ENCODE measurements at places on chromosomes 1 and 21. TPM values are rescaled to one million over a fixed set of nuclear protein-coding genes. Genes with fewer than 3 reads are reported as not detected.

The NPR1 gene
- total RNA-seq, result 4.3 TPM

The ECM1 gene
- total RNA-seq, result 4.6 TPM

The NLRP3 gene
- total RNA-seq, result 0.31 TPM

The UAP1 gene
- 128 TPM for total RNA-seq

The FUBP1 gene
- 141 TPM for total RNA-seq

The USH2A gene
- 2.5 TPM for total RNA-seq

The SLC22A15 gene
- total RNA-seq, result 9.4 TPM

The GPR157 gene
- total RNA-seq, result 8.8 TPM

The CACHD1 gene
- 8.3 TPM for total RNA-seq

The SLAMF6 gene
- 0.68 TPM for total RNA-seq

The ZBTB8A gene
- total RNA-seq, result 10.6 TPM

The FCRLB gene
- 0.68 TPM for total RNA-seq

The MPL gene
- 0.56 TPM for total RNA-seq

The ZMYND12 gene
- 40.7 TPM for total RNA-seq

The ERI3 gene
- 104 TPM for total RNA-seq

The ANGPTL1 gene
- 5.0 TPM for total RNA-seq

The HTR6 gene
- 0.55 TPM for total RNA-seq

The DYNLT4 gene
- total RNA-seq, result 3.2 TPM

The LCE3E gene
- not detected for total RNA-seq

The FMO5 gene
- 6.4 TPM for total RNA-seq

The FCER1A gene
- total RNA-seq, result not detected

The LCE6A gene
- total RNA-seq, result not detected

The NEXN gene
- 10.6 TPM for total RNA-seq

The SPATA21 gene
- 6.0 TPM for total RNA-seq
